ENCODE measurements at places on chromosomes 6 and 20.

GRCh38 chr20:22371843-22372242, 212.5 kb downstream of the FOXA2 start:
- no peak for DNase-seq

- peak; percentile 39 for DNase-seq
These were observed 2.2 kb downstream of the BRD2 start for GRCh38 chr6:32970413-32971241.

GRCh38 chr20:47489448-47489872, 12.2 kb upstream of the NCOA3 start:
- no peak for DNase-seq

- no peak for DNase-seq
These were observed 143.4 kb downstream of the TBXT start for GRCh38 chr6:166024252-166024651.

GRCh38 chr6:131258816-131259476, 123.7 kb downstream of the AKAP7 start:
- DNase-seq = no peak

GRCh38 chr6:13825871-13826270, 11.5 kb upstream of the MCUR1 start:
- DNase-seq = no peak

GRCh38 chr6:118700531-118700930, 49.1 kb upstream of the CEP85L start:
- DNase-seq = no peak

DNA sequence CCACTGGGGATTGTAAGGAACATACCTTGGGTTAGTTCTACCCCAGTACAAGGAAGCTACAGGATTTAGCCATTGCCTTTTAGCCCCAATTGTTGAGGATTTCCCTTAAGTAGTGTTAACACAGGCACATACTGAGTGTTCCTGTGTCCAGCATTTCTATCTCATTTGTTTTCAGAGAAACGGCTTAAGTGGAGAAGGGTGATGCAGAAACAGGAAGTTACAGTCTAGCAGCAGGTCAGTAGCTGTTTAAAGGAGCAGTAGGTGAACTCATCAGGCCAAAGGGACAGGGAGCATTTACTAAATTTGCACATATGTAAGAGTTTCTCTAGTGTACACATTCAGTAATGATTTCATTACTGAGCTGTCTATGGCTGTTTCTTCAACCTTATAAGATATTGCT, 644.2 kb upstream of the GJE1 start:
- no peak for DNase-seq

GRCh38 chr6:4172368-4172767, 37.0 kb upstream of the ECI2 start:
- no peak for DNase-seq

DNA sequence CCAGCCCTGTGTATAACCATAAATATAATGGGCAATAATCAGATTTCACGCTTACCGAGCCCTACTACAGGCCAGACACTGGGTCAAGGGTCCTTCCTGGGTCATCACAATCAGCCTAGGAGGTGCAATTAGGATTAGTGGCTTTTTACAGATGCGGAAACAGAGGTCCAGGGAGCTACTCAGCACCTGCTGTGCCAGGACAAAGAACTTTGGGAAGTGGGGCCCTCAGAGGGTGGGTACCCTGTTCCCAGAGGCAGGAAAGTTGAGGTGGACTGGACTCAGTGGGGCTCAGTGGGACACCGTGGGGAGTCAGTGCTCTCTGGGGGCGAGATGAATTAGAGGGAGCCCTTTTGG, 77.2 kb downstream of the CEBPB start:
- DNase-seq = no peak

GRCh38 chr20:35600993-35601973, 14.3 kb upstream of the SPAG4 start:
- DNase-seq = peak; percentile 58

DNA sequence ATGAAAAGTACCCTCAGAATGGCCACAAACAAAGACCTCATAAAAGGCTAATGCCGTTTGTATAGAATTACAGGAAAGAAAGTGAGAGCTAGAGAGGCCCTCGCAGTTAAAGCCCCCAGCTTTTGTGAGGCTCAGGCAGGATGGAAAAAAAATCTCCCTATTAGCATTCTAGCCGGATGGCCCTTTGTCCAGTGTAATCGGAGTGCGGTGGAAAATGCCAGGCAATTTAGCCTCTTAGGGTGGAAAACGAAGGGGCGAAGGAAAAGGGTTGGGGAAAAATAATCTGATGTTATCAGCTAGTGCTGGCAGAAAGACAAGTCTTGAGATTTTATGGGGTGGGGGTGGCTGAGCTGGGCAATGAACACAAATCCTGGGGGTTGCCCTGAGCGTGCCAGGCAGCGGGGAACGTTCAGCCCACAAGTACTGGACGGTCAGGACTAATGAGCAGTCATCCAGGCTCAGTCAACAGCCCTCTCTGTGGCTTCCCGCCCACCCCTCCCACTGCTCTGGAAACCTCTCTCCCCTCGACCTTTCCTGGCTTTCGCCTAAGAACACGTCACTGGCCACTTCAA, 92.4 kb downstream of the PSMG4 start:
- peak; percentile 47 for DNase-seq

DNA sequence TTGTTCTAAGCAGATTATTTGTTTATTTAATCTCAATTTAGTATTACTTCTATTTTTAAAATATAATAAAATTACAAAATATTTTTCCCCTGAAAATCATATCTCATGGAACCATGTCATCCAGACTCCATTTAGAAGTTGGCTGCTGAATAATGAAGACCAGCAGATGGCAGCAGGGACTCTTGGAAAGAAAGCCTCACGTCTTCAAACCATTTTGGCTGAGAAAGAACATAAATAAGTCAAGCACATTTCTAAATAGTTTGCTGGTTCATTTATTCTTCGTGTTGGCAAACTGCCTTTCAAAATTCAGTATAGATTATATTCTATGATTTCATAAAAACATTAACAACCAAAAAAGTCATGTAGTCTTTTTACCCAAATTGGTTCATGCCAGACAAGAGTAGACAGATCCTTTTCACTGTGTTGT, 71.7 kb downstream of the RCAN2 start:
- DNase-seq = peak; percentile 17

DNA sequence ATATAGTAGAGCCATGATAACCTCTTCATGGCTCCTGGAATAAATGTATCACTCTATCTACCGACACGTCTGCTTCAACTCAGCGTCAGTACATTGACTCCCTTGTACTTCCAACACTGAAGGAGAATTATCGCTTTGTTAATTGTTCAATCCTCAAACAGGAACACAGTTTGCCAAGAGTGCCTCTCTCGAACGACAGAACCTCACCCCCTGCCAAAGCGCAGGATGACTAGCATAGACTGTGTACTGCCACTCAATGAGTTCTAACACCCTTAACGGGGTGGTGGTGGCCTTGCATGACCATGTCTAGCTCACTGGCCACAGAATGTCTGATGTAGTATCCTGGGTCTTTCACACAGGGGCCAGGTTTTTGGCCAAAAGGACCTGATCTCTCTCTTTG, 81.4 kb upstream of the HEY2 start:
- DNase-seq = no peak

GRCh38 chr6:121897337-121897760, 461.9 kb downstream of the GJA1 start:
- DNase-seq = no peak
